ENCODE measurements at places on chromosomes 12 and 14.

- no peak for DNase-seq
Measured at GRCh38 chr12:122738571-122738970, 7.9 kb upstream of the HCAR1 start.

GRCh38 chr14:73833034-73833433, 18.6 kb upstream of the PTGR2 start:
- DNase-seq, result no peak

DNA sequence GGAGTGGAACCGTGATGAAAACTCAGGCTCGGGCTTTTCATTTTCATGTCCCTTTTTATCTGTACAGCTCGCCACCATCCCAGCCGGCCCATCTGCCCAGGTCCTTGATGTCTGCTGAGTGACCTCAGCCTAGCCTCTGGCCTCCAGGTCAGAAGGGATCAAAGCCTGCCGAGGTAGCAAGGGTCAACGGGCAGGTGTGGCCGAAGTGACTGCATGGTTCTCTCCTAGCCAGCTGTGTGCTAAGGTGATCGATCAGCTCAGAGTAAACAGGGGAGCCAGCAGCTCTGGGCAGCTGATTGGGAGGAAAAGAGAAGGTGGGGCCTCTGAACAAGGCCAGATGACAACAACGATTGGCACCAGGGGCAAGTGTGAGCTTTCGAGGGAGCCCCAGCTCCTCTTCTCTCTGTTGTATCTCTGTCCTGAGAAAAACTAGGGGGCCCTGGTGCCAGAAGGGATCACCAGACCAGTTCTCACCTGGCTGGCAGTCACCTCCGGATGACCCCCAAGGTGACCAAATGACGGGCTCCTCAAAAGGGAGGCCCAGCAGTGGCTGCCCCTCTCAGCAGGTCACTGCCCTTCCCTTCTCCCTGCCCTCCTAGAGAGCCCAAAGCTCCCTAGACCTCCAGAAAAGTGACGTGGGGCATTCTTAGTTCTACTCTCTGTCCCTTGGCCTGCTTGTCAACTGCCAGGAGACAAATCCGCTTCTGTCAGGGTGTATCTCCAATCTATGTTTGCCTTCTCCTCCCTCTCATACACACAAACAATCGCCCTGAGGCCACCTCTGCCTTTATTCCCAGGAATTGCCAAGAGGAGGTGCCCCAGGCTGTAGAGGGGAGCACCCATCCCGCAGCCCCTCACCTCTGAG, 3.4 kb downstream of the SLC6A12 start:
- DNase-seq, result no peak

- no peak for DNase-seq
Measured at GRCh38 chr12:124208489-124208888, 86.4 kb upstream of the RFLNA start.

DNA sequence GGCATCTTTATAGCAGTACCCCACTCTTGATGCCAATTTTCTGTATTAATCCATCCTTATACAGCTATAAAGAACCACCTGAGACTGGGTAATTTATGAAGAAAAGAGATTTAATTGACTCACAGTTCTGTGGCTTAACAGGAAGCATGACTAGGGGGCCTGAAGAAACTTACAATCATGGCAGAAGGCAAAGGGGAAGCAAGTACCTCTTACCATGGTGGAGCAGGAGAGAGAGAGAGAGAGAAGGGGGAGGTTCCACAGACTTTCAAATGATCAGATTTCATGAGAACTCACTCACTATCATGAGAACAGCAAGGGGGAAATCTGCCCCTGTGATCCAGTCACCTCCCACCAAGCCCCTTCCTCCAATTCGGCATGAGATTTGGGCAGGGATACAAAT, 84.4 kb downstream of the SLC24A4 start:
- DNase-seq, result no peak

DNA sequence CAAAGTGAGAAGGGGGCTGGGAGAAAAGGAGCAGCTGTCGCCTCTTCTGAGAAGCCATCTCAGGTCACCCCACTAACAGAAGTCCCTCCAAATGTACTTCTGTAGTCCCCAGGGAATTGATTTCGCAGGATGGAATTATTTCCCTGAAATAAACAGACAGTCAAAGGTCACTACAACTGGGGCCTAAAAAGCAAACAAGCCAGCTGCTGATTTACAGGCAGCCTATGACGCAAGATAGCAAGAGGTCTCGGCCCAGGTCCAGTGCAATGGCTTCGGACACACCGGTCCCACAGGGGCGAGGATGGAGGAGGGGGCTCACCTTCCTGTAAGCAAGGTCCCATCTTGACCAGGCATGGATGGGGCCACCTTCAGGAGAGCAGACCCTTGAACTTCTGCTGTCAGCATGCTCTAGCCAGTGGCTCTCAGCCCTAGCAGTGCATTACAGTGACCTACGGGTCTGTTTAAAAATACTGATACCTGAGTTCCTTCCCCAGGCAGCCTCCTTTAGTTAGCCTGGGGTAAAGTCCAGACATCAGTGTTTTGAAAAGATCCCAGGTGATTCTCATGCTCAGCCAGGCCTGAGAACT, 18.1 kb downstream of the NUAK1 start:
- DNase-seq, result no peak

- DNase-seq, result no peak
Measured at GRCh38 chr12:10847744-10848143, 1.5 kb downstream of the PRR4 start.

Data from NCI-H187 (cell line).